ENCODE measurements at places on chromosomes 13 and 19. TPM values are rescaled to one million over a fixed set of nuclear protein-coding genes. Genes with fewer than 3 reads are reported as not detected.

The ZNF177 gene
- 1.5 TPM for total RNA-seq

The SULT2A1 gene
- not detected for total RNA-seq

The SSC5D gene
- total RNA-seq: 60.0 TPM

The MCEMP1 gene
- not detected for total RNA-seq

The PEAK3 gene
- total RNA-seq: under 0.01 TPM

The IZUMO2 gene
- not detected for total RNA-seq

The IGFL3 gene
- total RNA-seq: 0.49 TPM

The CEACAM3 gene
- not detected for total RNA-seq

The PALM gene
- 0.97 TPM for total RNA-seq

The DPF1 gene
- 2.3 TPM for total RNA-seq

The ZGLP1 gene
- 1.8 TPM for total RNA-seq

The DCT gene
- total RNA-seq: not detected

The CDC42EP5 gene
- total RNA-seq: 36.8 TPM

Data from hair follicle dermal papilla cell (primary cell).